ENCODE measurements at places on chromosomes 6 and 20.

- no peak for DNase-seq
These were observed 603 bp upstream of the RAB23 start for GRCh38 chr6:57222743-57223077.

GRCh38 chr6:170522565-170523183, 30.4 kb downstream of the PSMB1 start:
- DNase-seq = no peak

DNA sequence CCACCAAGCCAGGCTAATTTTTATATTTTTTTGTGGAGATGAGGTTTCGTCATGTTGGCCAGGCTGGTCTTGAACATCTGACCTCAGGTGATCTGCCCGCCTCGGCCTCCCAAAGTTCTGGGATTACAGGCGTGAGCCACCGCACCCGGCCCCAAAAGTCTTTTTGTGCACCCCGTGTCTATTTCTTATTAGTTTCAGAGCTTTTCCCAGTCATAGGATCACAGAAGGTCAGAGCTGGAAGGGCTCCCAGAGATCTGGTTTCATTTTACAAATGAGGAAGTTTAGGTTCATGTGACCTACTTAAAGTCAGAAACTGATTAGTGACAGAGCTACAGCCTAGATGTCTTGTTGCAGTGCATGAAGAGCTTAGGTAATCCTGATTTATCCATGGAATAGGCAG, 1.6 kb upstream of the OGFRL1 start:
- no peak for DNase-seq

- no peak for DNase-seq
These were observed 26.6 kb downstream of the NSFL1C start for GRCh38 chr20:1440024-1440423.
